ENCODE measurements at places on chromosomes 5 and 9.

- no peak for DNase-seq
Observed at GRCh38 chr9:136619742-136620440, 42.8 kb upstream of the EGFL7 start.

- DNase-seq = no peak
Observed at GRCh38 chr5:124889850-124890249, 143.4 kb upstream of the ZNF608 start.

- DNase-seq = no peak
Observed at GRCh38 chr5:17819783-17820182, 185.5 kb downstream of the TAF11L14 start.

- DNase-seq = no peak
Observed at GRCh38 chr9:87020169-87020950, 73.1 kb upstream of the GAS1 start.

DNA sequence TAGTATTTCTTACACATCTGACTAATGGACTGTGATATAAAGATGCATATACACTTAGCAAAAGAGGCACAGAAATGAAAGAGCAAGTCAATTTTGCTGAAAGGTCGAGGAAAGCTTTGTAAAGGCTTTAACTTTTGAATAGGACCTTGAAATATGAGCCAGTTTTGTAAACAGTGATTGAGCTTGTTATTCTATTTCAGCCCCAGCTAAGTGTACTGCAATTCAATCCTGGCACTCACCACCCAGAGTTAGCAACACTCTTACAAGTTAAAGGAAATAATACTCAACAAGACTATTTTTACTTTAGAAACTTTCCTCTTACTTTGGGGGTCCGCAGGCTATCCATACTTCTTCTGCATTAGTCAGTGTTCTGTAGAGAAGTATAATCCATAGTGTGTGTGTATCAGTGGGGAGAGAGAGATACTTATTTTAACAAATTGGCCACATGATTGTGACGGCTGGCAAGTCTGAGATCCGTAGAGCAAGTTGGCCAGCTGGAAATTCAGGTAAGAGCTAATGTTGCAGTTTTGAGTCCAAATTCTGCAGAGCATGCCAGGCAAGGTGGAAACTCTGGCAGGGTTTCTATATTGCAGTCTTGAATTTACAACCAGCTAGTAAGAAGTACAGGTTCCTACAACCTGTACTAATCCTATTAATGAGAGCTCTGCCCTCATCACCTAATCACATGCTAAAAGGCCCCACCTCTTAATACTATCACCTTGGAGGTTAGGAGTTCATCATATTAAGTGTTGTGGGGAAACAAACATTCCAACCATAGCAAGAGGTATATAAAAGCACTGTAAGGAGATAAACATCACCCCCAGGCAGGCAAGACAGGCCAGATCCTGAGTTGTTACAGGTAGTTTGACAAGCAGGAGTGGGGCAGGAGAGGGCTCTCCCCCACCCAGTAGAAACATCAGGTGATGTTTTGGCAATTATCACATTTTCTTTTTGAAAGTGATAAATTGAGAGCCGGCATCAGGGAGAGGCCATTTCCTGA lies 33.6 kb downstream of the IL7R start:
- no peak for DNase-seq

DNA sequence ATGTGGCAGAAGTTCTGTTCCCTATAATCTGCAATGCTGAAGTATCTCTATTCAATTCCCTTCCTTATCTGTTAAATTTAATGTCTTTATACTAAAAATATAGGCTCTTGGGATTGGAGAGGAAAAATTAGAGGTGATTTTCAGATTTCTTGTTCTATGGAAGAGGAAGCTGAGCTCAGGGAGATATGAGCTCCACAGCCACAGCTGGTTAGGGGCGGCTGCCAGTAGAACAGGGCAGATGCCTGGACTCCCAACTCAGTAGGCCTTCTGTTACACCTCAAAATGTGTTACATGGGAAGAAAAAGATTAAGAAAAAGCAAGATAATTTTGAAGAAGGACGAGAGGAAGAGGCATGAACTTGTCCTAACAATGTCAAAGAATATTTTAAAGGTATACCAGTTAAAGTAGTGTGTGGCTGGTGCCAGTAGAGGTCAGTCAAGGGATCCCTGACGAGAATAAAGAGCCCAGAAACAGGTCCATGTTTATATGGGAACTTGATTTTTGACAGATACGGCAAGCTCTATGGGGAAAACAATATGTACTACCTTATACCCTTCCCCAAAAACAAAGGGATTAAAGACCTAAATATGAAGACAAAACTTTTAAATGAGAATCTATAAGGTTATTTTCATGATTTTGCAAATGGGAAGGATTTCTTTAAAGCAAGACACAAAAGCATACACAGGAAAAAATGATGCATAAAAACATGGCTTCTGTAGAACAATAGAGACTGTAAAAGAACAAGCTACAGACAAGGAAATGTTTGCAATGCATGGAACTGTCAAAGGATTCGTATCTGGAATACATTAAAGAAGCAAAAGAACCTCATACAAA lies 28.7 kb downstream of the DNAJC21 start:
- DNase-seq = no peak

DNA sequence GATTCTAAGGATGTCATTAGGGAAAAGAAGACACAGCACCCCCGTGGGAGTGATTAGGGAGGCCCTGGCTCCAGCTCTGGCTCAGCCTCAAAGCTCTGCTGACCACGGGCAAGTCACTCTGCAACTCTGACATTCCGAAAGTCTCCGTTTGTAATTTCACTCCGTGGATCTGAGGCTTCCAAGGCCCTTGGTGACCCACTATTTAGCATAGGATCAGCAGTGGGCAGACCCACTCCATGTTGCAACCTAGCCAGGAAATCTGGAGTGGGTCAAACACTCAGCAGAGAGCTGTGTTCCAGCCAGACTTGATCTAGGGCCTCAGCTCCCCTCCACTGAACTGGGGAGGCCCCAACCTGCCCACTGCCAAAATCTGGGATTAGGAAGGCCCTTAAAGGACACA lies 11.8 kb downstream of the PHF19 start:
- DNase-seq = no peak

GRCh38 chr9:111176511-111176910 lies 138.2 kb upstream of the LPAR1 start:
- DNase-seq = no peak

DNA sequence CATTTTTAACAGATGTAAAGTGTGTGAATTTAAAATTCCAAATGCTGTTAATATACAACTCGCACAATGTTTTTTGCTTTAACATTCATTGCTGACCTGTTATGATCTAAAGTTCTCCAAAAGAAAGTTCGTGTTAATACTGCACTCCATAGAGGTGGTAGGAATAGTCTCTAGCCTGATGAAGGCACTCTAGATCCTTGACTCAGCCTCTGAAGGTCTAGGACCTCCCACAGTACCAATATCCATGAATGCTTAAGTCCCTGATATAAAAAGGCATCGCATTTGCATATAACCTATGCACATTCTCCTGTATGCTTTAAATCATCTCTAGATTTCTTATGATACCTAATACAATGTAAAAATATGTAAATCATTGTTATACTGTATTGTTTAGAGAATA lies 213.6 kb downstream of the EFNA5 start:
- DNase-seq = no peak

GRCh38 chr9:107340920-107341632 lies 58.0 kb downstream of the RAD23B start:
- DNase-seq = peak; percentile 77

DNA sequence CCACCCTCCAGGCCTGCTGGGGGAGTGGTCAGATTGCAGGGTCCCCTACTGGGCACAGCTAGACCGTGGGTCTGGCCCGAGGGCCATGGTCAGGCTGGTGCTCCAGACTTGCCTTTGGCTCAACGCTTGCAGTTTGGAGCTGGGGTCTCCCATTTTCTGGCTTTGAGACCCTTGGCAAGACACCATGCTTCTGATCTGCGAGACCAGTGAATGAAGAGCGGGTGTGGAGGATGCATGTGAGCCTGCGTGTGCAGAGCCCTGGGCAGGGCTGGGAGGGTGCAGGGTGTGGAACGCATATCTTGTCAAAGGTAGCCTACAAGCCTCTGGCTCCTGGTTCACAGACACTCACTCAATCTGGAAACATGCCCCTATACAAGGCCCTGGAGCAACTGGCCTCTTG lies 6.1 kb upstream of the MRNIP start:
- DNase-seq = no peak

GRCh38 chr9:114284316-114285060 lies 38.4 kb upstream of the ORM1 start:
- no peak for DNase-seq

GRCh38 chr9:80635065-80635464 lies 1054.3 kb downstream of the TLE1 start:
- DNase-seq = no peak

- no peak for DNase-seq
Observed at GRCh38 chr9:69951411-69951810, 92.2 kb upstream of the MAMDC2 start.

DNA sequence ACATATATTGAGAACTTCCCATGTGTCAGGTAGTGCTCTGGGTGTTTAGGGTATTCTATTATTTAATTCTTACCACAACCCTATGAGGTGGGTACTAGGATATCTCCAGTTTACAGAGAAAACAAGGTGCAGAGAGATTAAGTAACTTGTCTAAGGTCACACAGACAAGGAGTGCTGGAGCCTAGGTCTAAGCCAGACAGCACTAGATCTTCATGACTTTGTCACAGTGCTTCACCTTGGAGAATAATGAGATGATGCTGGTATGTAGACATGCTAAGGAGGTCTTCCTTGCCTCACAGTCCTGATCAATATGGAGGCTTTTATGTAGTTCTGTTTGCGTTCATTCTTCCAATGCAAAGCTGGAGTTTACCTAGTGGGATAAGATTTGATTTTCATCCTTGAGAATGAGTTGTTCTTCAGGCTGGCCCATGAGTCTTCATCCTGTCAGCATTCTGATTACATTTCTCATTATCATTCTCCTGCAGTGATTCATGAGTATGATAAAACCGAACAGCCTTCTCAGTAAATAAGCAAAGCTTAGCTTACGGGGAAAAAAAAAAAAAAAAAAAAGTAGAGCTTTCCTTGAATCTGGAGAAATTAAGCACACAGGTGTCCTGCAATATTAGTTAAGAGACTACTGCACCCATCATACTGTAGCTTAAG lies 176.3 kb downstream of the C9orf152 start:
- no peak for DNase-seq

DNA sequence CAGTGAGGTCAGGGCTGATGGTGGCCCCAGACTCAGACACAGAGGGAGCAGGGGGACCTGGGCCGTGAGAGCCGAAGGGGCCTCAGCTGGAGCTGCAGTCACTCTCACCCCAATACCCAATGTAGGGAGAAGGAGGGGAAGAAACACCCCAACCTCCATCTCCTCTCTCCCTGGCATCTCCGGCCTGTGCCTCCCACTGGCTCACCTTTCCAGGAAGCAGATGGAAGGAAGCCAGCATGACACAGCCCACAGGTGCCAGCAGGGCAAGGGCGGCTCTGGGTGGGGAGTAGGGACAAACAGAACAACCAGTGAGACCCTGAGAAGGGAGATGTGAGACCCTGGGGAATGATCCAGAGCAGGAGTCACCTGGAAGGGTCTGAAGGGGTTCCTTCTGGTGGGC lies 3.0 kb upstream of the CRB2 start:
- no peak for DNase-seq

GRCh38 chr5:113325054-113325453 lies 109.7 kb downstream of the TSSK1B start:
- DNase-seq = no peak

- no peak for DNase-seq
Observed at GRCh38 chr5:150104550-150104870, 18.2 kb upstream of the CSF1R start.

GRCh38 chr9:69981686-69982445 lies 61.8 kb upstream of the MAMDC2 start:
- no peak for DNase-seq

DNA sequence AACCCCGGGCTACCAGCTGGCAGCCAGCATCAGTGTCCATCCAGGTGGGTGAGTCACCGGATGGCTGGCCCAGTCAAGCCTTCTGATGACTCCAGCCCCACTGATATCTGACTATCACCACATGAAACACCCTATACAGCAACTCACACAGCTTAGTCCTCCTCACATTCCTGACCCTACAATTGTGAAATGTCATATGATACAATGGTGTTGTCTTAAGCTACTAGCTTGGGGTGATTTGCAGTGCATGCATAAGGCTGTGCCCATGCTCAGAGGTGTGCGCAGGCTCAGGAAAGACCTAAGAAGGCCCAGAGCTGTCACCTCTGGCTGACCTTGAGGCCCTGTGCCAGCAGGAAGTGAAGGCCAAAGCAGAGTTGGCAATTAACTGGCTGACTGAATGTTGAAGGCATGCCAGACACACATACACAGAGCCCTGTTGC lies 21.5 kb upstream of the SEMA4D start:
- DNase-seq = no peak

GRCh38 chr5:124552526-124552925 lies 193.9 kb downstream of the ZNF608 start:
- no peak for DNase-seq

Data from activated T-helper 1 cell treated with anti-CD3 and anti-CD28 coated beads, Interleukin-2, amount 50 U/mL, for 16 hours (primary cell).